Activated T-cell treated with anti-CD3 and anti-CD28 coated beads, Interleukin-2, amount 50 U/mL, for 72 hours (primary cell): ENCODE measurements at places on chromosomes 2 and 18. TPM values are rescaled to one million over a fixed set of nuclear protein-coding genes. Genes with fewer than 3 reads are reported as not detected.

Gene DSC2
- not detected for total RNA-seq

GRCh38 chr2:200042102-200042735, 86.8 kb downstream of the MAIP1 start:
- no peak for DNase-seq

- DNase-seq, result no peak
Measured at GRCh38 chr2:120465012-120465700, 119.2 kb downstream of the INHBB start.

Gene HOXD10
- total RNA-seq, result not detected

Gene HOXD4
- total RNA-seq, result not detected

DNA sequence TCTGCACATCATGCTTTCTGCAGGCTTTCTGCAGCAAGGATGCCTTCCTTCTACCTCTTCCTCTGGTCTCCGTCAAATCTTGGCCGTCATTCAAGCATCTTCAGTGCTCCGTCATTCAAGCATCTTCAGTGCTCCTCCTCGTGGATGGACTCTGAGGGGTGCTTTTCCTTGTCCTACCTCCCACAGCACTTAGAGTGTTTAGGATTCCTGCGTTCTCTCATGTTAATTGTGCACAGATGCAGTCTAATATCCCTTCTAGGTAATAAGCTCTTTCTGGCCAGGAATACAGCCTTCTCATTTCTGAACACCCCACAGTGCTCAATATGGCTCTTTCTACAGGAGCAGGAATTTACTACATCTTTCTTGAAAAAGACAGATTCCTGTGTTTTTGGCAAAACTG, 59.8 kb downstream of the ZNF236 start:
- no peak for DNase-seq
